ENCODE measurements at places on chromosomes 4 and X.

DNA sequence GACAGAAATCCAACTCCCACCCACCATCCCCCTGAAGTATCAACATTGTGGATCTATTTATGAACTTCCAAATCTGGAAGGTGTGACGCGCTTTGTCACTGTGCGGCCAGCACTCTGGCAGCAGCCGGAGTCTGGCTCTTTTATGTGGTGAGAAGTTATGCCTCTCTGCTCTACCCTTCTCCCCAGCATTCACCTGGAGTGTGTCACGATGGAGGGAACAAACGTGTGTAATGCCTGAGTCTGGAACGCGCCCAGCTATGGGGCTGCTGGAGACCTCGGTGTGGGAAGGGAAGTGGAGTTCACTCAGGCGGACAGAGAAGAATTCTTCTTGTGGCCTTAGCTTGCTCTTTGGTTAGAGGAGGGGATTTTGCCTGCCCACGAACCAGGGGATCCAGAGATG, 222.1 kb upstream of the RPL34 start:
- no peak for DNase-seq

- no peak for DNase-seq
Measured at GRCh38 chrX:10945498-10945897, 165.6 kb upstream of the HCCS start.

- DNase-seq: no peak
Measured at GRCh38 chr4:23455456-23456158, 434.2 kb downstream of the PPARGC1A start.

DNA sequence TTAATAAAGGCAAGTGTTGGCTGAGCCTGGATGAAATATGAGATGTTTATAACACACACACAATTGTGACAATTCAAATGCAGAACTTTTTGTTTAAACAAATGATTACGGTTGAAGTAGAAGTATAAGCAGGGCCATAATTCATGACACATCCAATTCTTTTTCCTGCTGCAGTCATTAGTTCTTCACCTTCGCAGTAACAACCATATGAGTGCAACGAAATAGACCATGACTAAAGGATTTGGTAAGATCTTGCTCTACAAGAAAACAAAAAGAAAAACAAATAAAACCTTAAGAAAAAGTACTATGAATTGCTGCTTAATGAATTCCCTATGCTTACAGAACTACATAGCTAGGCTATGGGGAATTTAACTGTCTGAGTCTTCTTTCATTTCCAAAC, 13.9 kb upstream of the BMPR1B start:
- no peak for DNase-seq

DNA sequence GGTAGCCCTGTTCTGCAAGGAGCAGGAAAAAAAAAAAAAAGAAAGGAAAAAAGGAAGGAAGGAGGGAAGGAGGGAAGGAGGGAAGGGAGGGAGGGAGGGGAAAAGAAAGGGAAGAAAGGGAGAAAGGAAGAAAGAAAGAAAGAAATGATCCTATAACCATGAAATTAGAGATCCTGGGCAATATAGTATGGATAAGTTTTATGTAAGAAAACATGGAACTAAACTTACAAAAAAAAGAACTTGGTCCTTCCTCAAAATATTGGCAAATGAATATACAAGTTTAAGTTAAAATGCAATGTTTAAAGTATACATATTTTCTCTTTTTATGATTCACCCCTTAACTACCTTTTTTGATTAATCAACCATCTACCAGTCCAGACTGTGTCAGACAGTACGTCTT, 18.9 kb downstream of the BBS7 start:
- DNase-seq: no peak

GRCh38 chr4:26622913-26623312, 39.0 kb downstream of the TBC1D19 start:
- no peak for DNase-seq

DNA sequence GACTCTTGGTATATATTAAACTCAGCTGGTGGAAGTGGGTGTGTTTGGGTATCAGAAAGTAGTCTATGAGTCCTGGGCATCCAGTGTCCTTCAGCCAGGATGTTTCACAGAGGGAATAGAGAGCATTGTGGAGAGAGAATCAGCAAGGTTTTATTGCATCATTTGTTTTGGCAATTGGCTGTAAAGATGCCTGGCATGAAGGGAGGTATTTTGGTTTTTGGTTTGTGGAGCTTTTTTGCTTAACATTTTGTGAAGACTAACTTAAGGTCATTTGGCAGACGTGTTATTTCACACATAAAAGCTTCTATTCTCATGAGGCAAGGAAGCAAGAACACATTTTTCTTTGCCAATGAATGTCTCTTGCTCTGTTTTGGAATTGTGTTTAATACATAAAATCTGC, 71.1 kb downstream of the DCLK2 start:
- no peak for DNase-seq

DNA sequence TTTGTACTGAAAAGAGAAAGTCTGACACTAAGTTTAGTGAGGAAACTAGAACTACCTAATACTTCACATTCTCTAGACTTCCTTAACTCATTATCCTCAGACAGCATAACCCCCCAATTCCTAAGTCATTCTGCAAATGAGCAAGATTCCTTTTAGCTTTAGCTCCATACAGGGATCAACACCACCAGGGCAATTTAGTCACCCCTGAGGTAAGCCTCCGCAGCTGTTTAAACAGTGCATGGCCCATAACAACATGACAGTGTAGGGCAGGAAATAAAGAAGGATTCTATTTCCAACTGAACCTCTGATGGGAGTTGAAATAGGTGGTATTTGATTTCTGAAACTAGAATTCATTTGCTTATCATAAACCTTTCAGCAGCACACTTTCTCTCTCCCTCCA, 112.8 kb upstream of the DKK2 start:
- no peak for DNase-seq

DNA sequence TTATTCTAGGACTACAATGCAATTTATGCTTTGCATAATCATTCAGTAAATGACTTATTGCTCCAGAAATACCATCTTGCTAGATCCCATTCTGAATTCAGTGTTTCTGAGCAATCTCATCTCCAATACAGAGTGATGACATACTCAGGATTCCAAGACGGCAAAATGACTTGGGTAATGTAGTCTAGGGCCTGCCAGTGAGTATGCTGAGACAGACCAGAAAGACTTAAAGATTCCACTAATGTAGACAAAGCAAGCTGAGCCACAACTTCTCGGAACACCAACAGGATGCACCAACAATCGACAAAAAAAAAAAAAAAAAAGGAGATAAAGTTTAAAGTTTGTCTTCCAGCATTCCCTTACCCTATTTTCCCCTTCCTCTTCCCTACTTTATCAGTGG, 919 bp upstream of the SEC24B start:
- DNase-seq: no peak

DNA sequence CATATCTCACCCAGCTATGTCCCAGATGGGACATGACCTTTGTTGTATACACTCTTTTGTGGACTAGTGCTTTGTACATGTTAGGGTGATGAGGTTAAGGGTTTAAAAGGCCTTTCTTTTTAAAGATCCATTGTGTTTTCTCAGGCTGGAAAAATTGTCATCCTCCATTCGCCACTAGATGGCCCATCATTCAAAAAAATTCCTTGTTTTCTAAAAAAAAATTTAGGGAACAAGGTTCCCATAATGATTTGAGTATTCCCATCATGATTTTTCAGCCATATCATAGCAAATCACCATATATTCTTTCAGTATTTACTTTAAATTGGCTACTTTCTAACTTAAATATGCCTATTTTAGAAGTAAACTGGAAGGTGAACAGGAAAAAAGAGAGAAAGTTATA, 91.9 kb upstream of the TMEM164 start:
- DNase-seq: no peak

DNA sequence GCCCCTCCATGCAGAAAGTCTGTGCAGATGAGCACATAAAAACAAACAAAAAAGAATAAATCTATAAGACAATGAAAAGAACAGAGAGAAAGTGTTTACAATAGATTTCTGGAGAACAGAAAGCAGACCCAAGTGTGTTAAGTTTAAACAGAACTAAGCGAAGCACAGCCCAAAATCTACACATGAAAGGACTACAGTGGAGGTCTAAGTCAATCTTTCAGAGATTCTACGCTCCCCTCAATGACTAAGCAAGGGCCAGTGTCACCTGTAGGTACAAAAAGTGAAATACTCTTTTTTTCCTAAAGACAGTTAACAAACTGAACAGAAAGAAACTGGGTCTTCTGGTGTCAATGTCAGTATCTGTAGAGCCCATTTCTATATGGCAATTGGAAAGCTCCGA, 18.2 kb downstream of the CLOCK start:
- no peak for DNase-seq

DNA sequence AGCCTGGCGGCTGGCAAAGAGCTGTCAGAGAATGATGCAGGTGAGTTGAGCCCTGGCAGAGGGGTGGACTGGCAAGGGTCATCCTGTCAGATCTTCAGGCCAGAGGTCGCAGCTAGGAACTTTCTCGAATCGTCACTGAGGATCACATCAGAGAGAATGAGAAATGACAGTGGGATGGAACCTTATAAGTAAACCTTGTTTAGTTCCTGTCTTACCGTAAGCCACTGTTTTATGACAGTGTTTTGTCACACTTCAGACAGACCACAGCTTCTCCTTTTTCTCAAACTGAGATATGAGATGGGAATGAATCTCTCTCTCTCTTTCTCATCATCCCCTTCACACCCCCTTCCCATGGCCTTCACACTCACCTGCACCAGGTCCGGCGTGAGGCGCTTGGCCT, 9.3 kb downstream of the DIPK2B start:
- DNase-seq: no peak

DNA sequence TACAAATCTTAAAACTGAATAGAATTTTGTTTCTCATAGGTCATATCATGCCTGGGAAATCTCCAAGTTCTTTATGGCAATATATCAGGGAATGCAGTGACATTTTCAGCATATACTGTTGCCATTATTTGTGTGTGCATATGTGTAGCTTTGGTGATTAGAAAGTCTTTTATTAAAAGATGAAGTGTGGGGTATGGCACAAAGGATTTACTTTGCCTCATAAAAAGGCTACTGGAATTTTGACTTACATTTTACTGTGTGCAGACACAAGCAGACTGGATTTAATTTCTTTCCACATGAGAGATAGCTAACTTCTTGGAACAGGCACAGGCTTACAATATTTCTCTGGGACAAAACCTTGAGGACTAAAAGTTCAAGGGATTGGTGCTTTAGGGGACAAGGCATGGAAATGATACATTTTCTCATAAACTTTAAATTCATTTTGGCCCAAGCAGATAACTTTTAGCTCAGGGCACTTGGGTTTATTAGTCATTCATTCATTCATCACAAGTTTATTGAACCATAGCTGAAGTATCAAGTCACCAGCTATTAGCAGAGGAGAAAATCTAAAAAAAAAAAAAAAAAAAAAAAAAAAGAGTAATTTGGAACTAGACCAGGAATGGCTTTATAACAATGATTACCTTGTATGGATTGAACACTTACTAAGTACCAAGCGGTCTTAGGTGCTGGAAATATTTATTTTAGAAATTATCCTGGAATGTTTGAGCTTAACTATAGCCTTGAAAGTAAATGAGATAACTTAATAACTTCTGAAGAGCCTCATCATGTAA, 191.5 kb downstream of the SLIT2 start:
- DNase-seq: no peak

- DNase-seq: no peak
Measured at GRCh38 chr4:79209822-79210635, 115.8 kb downstream of the NAA11 start.

- no peak for DNase-seq
Measured at GRCh38 chr4:40826821-40827220, 77.1 kb downstream of the NSUN7 start.

DNA sequence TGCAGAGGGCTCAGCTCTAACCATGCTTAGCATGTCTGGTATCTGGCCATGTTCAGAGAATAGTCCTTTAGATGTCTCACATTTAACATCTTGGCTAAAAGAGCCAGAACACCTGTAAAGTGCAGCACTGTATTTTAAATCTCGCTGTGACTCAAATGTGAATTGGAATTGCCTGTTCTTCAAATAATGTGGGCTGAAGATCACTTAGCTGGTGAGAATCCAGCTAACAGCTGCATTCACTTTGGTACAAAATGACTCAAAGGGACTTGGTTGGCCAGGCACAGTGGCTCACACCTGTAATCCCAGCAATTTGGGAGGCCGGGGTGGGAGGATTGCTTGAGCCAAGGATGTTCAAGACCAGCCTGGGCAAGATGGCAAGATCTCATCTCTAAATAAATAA, 63.5 kb upstream of the PLAC8 start:
- no peak for DNase-seq

- no peak for DNase-seq
Measured at GRCh38 chr4:60682901-60683300, 517.2 kb upstream of the ADGRL3 start.

DNA sequence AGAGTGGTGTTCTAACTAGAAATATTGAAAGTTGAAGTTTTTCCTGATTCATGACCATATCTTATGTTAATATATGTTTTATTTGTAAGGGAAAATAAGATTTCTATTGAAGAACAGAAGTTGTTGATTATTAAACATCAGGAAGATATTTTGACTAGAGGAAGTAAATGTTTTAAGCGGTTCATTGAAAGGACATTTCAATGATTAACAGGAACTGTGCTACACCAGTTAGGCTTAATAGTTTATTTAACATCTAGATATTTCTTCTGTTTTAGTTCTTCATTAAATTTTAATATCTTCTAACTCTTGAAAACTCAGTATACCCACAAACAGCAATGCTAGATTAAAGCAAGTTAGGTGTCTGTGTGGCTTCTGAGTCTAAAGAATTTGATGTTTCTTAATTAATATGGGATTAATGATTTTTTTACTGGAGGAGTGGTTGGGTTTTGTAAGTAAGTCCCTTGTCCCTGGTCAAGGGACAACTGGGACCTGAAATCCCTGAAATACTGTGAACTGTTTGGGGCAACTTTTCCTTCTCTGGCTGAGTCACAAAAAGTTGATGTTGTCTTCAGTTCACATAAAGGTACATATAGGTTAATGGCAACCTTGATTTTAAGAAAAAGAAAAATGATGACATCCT, 42.9 kb upstream of the CYP4V2 start:
- no peak for DNase-seq

- DNase-seq: no peak
Measured at GRCh38 chrX:79287724-79288123, 79.4 kb downstream of the ITM2A start.

DNA sequence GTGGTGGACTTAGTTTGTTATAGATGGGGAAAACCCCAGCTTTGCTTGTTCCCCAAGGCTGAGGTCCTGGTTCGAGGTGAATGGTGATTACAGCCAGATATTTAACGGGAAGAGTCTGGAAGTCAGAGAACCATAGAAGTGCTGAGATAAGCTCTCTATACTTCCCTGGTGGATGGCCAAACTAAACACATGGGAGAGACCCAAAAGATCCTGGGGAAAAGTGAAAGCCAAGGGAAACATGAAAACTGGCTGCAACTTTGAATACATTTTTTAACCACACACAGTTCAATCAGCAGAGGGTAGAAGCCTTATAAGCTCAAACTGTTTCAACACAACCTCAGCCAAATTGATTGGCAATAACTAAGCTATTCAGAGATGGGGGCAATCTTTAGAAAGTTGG, 29.3 kb upstream of the SRPX start:
- no peak for DNase-seq

- no peak for DNase-seq
Measured at GRCh38 chr4:68748181-68748991, 67.4 kb upstream of the UGT2B10 start.

DNA sequence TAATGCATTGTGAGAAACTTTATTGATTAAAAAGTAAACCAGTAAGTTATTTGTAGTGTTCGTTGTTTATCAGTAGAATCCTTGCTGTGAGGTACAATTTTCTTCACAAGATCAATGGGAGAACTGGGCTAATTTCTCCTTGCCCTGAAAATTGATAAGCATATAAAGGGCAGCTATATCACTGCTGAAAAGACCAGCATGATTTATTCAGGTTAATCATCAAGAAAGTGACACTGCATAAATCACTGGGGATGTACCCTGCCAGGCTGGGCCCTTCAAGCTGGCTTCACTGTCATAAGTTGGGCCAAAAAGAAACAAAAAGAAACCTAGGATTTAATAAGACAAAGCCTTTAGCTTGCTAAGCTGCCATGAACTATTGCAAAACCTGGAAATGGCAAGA, 746.7 kb downstream of the STPG2 start:
- DNase-seq: no peak
